ENCODE measurements at places on chromosomes 11 and 22. TPM values are rescaled to one million over a fixed set of nuclear protein-coding genes. Genes with fewer than 3 reads are reported as not detected.

Gene CCDC81
- total RNA-seq: 1.2 TPM

Gene APLNR
- total RNA-seq: 1.7 TPM

Gene HEPN1
- not detected for total RNA-seq

Gene MPEG1
- 8.2 TPM for total RNA-seq

Gene TH
- 2.4 TPM for total RNA-seq

Gene ARHGEF17
- 34.0 TPM for total RNA-seq

Gene UFD1
- total RNA-seq: 29.9 TPM

Gene OR8G5
- total RNA-seq: not detected

Gene MRGPRX4
- total RNA-seq: not detected

Gene F2
- total RNA-seq: not detected

Gene SHISA8
- not detected for total RNA-seq

Gene GRAP2
- 0.91 TPM for total RNA-seq

Gene GAL3ST3
- 4.3 TPM for total RNA-seq

Gene MPPED2
- 34.9 TPM for total RNA-seq

Gene LRFN4
- total RNA-seq: 6.6 TPM

Gene PRR33
- total RNA-seq: 0.17 TPM
